Islet precursor cell (in vitro differentiated cells): ENCODE measurements at places on chromosomes 12 and 14.

- DNase-seq, result peak; percentile 63
Observed at GRCh38 chr12:46442239-46442638, 69.7 kb upstream of the SLC38A2 start.

DNA sequence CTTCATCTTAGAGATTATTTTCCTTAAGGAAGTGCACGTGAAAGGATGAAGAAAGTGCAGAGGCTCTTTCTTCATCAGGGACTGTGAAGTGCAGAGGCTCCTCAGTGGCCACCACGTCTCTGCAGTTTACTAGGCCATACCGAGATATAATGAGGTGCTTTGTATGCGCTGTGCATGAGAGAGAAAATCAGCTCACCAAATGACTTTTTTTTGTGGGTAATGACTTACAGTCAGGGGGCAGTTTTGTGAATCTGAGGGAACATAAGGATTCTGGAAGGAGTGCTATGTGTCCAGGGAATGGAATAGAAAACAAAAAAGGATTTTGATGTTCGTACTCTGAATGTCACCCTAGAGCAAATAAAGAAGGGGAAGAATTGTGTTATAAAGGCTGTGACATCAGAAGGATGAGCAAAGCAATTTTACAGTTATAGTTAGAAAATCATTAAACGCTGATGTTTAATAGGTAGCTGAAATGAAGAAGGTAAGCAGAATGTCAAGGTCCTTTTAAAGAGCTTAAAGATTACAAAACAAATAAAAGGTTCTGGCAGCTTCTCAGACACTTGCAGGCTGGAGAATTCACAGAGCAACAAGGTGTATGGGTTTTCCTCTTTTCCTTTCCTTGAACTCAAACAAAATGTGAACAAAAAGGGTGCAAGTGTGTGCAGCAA lies 247.5 kb upstream of the NOVA1 start:
- DNase-seq, result no peak

GRCh38 chr14:97137705-97138104 lies 340.5 kb downstream of the VRK1 start:
- no peak for DNase-seq

GRCh38 chr12:59408431-59408830 lies 187.4 kb upstream of the SLC16A7 start:
- no peak for DNase-seq

- DNase-seq, result no peak
Observed at GRCh38 chr12:126488806-126489205, 1423.6 kb downstream of the AACS start.

DNA sequence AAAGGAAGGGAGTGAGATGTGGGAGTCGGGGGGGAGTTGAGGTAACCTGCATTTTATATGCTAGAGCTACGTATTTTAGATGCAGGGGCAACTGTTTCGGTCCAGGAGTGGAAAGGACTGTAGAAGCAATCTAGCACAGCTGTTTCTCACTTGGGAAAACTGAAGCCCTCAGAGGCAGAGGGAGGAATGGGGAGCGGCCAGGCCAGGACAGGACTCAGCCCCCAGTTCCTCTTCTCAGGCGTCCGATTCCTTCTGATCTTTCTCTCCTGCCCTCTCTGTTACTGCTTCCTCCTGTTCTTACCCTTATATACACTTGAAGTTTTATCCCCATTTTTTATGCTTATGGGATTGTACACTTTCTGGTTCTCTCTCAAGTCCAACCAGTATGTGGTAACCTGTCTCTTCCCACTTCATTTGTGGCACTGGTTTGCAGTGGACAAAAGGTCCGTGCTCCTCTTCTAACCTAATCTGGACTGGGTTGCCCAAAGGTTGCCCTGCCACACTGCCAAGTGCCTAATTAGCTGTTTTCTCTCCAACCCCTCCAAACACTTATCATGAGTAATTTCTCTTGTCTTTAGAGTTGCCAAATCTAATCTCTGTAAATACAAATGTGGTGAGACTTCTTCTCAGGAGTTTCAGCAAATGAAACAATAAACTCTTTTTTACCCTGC lies 16.2 kb downstream of the LPCAT3 start:
- no peak for DNase-seq

GRCh38 chr12:45076417-45077026 lies 25.6 kb upstream of the DBX2 start:
- no peak for DNase-seq

DNA sequence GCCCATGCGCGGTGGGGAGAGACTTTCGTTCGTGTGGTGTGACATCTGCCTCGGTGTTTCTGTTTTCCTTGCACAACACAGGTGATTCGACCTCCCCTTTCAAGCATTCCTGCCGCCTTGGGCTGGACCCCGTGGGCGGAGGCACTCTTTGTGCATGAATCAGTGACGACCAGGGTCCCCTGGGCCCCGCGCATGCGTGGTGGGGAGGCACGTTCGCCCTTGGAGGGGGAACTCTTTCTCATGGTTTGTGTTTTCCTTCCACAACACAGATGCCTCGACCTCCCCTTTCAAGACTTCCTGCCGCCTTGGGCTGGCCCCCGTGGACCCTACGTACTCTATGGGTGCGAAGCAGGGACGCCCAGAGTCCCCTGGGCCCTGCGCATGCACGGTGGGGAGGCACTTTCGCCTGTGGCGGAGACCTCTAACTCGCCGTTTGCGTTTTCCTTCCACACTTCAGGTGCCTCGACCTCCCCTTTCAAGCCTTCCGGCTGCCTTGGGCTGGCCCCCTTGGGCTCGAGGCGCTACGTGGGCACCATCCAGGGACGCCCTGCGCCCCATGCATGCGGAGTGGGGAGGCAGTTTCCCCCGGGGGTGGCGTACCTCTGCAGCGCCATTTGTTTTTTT lies 340.9 kb downstream of the ALG10 start:
- DNase-seq, result no peak

DNA sequence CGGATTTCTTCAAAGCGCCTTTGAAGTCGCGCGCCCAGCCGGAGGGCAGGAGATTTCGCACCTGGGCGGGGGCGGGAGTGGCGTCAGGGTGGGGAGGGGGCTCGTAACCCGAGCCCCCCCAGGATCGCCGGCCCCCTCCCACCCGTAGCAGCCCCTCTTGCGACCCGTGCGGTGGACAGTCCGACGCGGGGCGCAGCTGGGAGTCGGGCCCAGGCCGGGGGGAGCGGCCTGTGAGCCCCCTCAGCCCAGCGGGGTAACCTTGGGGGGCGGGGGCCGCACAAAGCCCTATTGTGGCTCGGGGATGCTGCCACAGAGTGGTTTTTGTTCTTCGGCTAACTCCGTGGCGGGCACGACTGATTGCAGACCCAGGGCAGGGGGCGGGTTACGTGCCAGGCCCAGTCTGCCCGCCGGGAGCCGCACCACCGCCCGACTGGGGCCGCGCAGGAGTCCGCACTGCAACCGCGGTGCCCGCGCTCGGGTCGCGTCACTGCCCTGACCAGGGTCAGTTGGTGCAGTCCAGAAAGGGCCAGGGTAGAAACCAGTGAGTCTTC lies 4.2 kb upstream of the AAAS start:
- DNase-seq, result peak; percentile 70

DNA sequence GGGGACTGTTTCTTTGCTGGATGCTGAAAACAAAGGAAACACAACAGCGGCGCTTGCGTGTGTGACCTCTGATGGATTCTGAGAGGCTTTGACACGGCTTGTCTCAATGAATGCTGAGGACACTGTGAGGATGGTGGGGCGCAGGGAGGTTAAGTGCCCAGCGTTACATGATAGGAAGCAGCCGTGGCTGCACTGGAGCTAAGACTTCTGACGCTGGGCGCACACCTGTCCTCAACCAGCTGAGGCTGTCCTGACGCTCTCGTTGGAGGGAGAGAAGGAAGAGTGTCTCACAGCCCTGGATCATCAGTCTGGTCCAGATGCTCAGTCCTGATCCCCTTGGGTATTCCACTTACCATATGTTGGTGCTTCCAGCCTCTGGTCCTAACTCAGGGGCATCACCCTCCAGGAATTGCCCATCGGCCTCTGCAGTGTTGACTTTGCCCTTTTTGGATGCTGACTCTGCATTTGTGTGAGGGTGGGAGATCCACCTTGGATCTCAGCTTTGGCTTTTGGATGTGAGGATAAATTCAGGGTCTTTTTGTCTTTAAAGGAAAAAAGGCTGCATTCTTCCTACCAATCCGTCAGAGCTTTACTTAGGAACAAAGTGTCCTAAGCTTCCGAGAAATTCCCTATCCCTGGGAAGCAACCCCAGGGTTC lies 125.2 kb downstream of the ZNF664 start:
- DNase-seq, result no peak

GRCh38 chr14:68208626-68209317 lies 389.2 kb downstream of the RAD51B start:
- no peak for DNase-seq

- no peak for DNase-seq
Observed at GRCh38 chr14:54105406-54105805, 148.8 kb upstream of the BMP4 start.

GRCh38 chr12:106717673-106718072 lies 56.8 kb upstream of the RIC8B start:
- DNase-seq, result no peak

DNA sequence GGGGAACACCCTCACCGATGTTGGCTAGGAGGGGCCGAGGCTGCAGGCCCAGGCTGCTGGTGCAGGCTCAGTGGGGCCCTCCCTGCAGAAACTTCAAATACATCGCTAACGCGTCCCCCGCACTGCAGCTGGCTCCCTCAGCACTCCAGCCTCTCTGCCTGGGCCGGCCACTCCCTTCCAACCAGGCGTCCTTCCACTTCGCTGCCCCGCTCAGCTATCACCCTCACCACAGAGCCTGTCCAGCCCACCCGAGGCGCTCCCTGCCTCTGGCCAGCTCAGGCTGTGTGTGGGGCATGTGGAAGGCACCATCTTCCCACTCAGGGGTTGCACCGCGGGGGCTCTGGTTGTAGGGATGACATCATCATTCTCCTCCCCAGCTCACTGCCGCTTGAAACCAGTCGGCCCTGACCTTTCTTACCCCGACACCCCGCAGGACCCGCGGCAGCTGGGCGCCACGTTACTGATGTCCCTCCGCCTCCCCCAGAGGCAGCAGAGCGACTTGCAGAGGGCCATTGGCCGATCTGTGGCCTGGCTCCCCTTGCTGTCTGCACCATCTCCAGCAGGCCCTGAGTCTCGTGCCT lies 199.9 kb upstream of the RTL1 start:
- peak; percentile 50 for DNase-seq

DNA sequence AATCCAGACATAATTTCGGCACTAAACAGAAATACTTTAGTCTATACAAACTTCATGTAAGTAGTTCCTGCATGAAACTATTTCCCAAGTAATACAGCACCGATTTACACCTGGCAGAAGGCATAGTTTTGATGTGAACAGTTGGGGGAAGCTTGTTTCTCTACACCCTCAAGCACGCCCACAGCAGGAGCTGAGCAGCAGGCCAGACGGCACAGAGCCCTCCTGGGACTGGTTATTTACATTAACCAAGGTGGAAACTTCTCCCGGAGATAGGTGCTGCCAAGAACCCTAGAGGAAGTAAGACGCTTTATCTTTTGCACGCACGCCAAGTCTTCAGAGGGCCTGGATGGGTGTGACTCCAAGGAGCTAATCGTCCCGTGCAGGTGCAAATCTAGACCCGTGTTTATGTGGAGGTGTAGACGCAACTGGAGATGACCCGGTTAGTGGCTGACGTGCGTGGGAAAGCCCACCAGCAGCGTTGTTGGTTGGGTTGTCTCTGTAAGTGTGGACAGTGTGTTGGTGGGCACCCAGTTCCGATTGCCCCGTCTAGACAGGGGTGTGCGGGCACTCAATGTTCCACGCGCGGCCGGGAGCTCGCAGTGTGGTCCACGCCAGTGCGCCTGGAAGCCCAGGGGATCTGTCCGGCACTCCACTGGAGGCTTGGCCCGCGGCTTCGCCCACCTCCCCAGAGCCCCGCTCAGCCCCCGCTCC lies 767 bp upstream of the TCP11L2 start:
- peak; percentile 87 for DNase-seq

DNA sequence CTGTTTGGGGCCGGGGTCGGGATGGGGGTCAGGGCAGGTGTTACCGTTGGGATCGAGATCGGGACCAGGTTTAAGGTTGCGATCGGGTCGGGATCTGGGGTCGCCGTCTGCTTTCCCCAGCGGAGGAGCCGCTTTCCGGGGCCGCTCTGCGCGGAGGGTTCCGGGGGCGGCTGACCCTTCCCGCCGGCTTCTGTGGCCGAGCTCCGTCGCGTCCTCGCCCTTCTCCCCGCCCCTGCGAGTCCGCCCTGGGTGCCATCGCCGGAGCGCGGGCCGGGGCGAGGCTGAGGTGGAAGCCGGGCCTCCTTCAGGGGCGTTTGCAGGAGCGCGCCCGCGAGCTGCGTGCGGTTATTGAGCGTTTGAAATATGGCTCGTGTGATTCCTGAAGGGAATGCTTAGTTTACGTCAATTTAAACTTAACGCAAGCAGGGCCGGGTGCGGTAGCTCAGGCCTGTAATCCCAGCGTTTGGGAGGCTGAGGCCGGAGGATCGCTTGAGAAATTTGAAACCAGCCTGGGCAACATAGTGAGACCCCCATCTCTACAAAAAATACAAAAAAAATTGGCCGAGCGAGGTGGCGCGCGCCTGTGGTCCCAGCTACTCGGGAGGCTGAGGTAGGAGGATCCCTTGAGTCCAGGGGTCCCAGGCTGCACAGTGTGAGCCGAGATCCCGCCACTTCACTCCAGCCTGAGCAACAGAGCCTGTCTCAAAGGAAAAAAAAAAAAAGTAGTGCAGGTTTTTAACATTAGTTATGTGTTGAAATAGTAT lies 620 bp downstream of the PGAM5 start:
- peak; percentile 71 for DNase-seq

DNA sequence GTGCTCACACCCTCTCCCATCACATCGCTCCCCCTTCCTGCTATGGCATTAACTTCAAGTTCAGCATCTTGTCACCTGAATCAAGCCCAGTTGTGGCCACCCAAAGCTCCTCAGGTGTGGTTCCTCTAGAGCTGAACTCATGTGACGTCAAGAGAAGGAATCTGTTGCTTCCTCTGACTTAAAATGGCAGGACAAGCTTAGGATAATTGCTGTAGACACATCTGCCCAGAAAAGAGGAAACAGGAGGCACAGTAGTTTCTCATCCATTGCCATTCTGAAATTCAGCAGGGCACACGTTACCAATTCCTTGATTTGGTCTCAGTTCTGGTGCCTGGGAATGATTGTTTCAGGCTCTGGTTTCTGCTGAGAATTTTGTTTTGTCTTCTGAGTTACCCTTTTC lies 52.1 kb downstream of the RCOR1 start:
- DNase-seq, result no peak

DNA sequence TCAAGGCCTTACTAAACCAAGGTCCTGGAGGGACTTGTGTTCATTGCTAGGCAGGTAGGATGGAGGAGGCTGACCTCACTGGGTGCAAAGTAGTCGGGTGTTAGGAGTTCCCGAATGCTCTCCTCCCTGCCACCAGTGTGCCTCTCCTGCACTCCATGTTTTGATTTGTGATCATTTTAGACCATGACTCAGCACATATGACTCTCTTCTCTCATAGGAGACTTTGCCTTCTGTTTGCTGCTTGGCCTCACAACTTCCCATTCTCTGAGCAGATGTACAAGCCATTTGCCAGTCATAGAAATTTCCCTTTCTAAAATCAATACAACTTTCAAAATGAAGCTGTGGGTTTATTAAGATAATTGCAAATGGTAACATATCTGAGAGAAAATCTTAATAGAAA lies 46.6 kb upstream of the LRIG3 start:
- DNase-seq, result no peak
